ENCODE measurements at places on chromosomes 1 and 21.

DNA sequence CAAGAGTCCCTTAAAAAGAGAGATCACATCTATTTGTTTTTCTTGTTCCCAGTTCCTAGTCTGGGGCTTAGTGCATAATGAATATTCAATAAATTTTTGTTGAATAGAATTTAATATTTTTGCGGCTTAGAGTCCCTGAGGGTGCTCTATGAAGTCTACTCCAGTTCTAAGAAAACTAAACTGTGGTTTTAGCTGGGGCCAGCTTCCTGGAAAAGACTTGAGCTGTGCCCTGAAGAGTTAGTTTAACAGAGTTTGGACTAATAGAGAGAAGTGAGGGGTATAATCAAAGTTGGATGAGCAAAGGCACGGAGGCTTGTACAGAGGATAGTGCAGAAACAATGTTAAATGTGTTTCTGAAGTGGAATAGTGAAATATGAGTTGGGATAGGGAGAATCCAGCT lies 168.9 kb downstream of the FASLG start:
- H3K4me1 ChIP-seq = peaks cover 7% of the 10 kb centered on the region
- no peaks in the 10 kb centered on the region for H3K27me3 ChIP-seq
- DNase-seq = no peak
- H3K36me3 ChIP-seq = no peaks in the 10 kb centered on the region

DNA sequence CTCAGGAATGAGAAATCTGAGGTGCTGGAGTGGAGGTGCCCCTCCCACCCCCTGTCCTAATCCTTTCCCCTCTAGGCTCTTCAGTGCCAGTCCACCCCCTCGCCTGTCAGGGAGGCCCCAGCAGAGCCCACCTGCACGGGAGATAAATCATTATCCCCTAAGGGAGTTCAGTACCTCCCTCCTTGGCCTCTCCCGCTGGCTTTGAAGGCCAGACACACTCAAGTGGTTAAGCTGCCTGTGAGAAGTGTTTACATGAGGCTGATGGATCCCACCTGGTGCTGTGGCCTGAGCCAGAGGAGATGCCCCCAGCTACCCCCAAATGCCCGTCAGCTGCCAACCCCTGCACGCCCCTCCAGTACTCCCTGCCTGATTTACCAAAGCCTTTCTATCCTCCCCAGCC lies 3.7 kb downstream of the RSPO1 start:
- H3K4me1 ChIP-seq = peaks cover 16% of the 10 kb centered on the region
- no peak for DNase-seq
- no peak overlapping the region for H3K27ac ChIP-seq
- no peak overlapping the region for H3K4me3 ChIP-seq
- no peaks in the 10 kb centered on the region for H3K36me3 ChIP-seq

DNA sequence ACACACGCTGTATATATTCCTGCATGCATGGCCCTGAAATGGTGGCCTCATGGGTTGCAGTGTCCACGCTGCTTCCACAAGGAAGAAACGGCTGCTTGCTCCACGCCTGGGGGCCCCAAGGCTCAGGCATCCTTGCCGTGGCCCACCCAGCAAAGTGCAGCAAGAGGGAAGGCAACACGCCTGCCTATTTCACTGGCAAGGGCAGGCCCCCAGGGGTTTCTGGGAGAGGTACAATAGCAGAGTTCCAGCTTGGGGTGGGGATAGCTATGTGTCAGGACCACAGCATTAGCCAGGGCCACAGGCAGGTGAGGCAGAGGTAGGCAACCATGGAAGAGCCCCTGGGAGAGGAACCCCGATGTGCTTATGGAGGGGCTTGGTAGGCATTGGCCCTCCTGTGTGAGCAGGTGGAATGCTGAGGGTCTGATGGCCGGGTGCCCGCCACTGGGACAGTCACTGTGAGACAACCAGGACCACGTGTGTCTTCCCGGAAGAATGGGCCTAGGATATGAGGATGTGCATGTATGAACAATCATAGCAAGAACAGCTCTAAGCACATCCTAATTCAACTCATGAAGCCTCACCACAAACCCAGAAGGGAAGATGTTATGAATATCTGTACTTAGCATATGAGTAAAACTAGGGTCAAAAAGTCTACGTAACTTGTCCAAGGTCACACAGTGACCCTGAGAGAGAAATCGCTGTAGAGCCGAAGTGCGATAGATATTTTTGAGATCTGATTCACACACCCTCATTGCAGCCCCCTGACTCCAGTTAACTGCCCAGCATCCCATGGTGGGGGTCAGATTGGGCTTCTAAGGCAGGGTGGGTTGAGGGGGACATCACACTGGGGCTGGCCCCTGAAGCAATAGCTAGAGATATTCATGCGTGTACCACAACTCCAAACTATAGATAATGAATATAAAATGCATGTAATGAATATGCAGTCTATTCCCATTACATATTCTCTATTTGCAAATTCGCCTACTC lies 11.8 kb downstream of the TFF2 start:
- peaks cover 10% of the 10 kb centered on the region for H3K4me1 ChIP-seq
- DNase-seq = no peak
- H3K4me3 ChIP-seq = no peak overlapping the region
- H3K27me3 ChIP-seq = peaks cover 13% of the 10 kb centered on the region
- no peaks in the 10 kb centered on the region for H3K36me3 ChIP-seq

DNA sequence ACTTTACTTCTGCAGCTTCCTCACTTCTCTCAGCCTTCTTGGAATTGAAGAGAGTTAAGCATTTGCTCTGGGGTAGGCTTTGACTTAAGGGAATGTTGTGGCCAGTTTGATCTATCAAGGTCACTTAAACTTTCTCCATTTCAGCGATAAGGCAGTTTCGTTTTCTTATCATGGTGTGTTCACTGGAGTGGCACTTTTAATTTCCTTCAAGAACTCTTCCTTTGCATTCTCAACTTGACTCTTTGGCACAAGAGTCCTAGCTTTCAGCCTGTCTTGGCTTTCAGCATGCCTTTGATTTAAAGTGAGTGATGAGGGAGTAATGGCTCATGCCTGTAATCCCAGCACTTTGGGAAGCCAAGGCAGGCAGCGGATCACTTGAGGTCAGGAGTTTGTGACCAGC lies 38.7 kb downstream of the HS2ST1 start:
- no peak overlapping the region for H3K27ac ChIP-seq
- no peaks in the 10 kb centered on the region for H3K36me3 ChIP-seq
- H3K4me3 ChIP-seq = peak overlapping the region; percentile 55
- no peaks in the 10 kb centered on the region for H3K27me3 ChIP-seq
- peaks cover 22% of the 10 kb centered on the region for H3K4me1 ChIP-seq

DNA sequence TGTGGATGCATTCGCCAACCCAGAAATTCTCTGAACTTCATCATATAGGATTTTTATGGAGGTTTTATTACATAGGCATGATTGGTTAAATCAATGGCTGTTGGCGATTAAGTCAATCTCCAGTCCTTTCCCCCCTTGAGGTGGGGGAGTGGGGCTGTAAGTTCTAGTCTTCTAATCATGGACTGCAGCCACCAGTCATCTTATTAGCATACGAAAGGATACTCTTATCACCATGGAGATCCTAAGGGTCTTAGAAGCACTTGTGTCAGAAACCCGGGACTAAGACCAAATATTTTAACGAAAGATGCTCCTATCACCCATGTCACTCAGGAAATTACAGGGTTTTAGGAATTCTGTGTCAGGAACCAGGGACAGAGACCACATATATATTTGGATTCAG lies 36.3 kb downstream of the SDCCAG8 start:
- no peak overlapping the region for H3K27ac ChIP-seq
- peaks cover 27% of the 10 kb centered on the region for H3K4me1 ChIP-seq
- no peak for DNase-seq

DNA sequence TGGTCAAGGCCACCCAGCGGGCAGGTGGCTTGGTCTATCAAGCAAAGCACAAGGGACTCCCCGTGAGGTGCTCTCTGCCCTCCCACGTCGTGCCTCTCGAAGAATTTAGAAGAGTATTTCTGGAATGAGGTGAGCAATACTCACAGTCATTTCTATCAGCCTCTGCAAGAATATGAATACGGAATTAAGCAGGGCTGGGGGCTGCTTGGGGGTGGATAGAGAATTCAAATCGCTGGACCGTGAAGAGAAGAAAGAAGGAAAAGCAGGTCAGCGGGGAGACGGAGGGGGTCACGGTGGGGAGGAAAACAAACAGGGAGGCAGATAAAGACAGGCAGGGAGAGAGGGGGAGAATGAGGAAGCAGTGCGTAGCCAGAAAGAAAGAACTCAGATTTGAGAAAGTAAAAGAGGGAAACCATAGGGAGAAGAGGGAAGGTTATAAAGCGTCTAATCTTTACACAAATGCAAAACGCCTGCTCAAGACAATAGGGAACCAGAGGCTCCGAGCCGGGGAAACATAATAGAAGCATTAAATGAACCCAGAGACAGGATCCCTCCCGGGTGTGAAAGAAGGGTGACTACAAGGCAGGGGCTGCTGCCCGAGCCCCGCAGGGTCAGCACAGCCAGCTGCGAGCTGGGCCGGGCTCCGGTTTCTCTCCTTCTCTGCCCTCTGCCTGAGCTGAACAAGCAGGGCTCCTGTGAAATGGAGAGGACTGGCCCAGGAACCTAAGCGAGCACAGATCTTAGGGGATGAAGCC lies 2.1 kb upstream of the EDN2 start:
- H3K4me3 ChIP-seq = no peak overlapping the region
- H3K27ac ChIP-seq = no peak overlapping the region
- no peaks in the 10 kb centered on the region for H3K36me3 ChIP-seq
- peaks cover 28% of the 10 kb centered on the region for H3K27me3 ChIP-seq
- DNase-seq = no peak

DNA sequence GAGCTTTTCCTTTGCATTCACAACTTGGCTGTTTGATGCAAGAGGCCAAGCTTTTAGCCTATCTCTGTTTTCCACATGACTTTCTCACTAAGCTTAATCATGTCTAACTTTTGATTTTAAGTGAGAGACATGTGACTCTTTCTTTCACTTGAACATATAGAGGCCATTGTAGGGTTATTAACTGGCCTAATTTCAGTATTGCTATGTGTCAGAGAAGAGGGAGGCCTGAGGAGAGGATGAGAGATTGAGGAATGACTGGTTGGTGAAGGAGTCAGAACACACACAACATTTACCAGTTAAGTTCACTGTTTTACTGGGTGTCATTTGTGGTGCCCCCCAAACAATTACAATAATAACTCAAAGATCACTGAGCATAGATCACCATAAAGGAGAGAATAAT lies 193.5 kb downstream of the CYYR1 start:
- no peak overlapping the region for H3K4me3 ChIP-seq
- DNase-seq = no peak
- H3K27me3 ChIP-seq = no peaks in the 10 kb centered on the region
- no peak overlapping the region for H3K27ac ChIP-seq
- no peaks in the 10 kb centered on the region for H3K36me3 ChIP-seq

- H3K4me1 ChIP-seq = peaks cover 27% of the 10 kb centered on the region
- DNase-seq = no peak
- no peak overlapping the region for H3K27ac ChIP-seq
- H3K27me3 ChIP-seq = peaks cover 7% of the 10 kb centered on the region
- H3K4me3 ChIP-seq = no peak overlapping the region
These were observed 1.5 kb upstream of the SCP2 start for GRCh38 chr1:52925571-52926005.

GRCh38 chr1:101697072-101697471 lies 299.7 kb downstream of the OLFM3 start:
- H3K27ac ChIP-seq = no peak overlapping the region
- no peaks in the 10 kb centered on the region for H3K36me3 ChIP-seq
- H3K4me1 ChIP-seq = no peaks in the 10 kb centered on the region

DNA sequence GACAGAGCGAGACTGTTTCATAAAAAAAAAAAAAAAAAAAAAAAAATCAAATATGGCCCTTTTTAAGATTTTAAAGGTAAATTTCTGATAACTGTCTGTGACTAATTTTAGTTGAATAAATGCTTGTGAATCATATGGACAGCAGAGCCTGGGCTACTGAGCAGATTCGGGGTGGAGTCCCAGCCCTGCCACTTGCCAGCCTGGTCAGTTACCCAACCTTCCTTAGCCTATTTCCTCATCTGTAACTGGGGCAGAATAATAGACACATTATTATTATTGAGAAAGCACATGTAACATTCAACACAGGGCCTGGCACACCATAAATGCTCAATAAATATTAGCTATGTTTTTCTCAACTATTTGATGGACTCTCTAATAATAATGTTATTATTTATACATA lies 11.2 kb upstream of the H3-3A start:
- H3K36me3 ChIP-seq = peaks cover 30% of the 10 kb centered on the region
- no peak overlapping the region for H3K27ac ChIP-seq
- H3K4me1 ChIP-seq = no peaks in the 10 kb centered on the region

- no peaks in the 10 kb centered on the region for H3K4me1 ChIP-seq
- DNase-seq = no peak
- H3K27ac ChIP-seq = no peak overlapping the region
- no peak overlapping the region for H3K4me3 ChIP-seq
- no peaks in the 10 kb centered on the region for H3K27me3 ChIP-seq
These were observed 369.5 kb downstream of the SEC16B start for GRCh38 chr1:177600321-177600720.

DNA sequence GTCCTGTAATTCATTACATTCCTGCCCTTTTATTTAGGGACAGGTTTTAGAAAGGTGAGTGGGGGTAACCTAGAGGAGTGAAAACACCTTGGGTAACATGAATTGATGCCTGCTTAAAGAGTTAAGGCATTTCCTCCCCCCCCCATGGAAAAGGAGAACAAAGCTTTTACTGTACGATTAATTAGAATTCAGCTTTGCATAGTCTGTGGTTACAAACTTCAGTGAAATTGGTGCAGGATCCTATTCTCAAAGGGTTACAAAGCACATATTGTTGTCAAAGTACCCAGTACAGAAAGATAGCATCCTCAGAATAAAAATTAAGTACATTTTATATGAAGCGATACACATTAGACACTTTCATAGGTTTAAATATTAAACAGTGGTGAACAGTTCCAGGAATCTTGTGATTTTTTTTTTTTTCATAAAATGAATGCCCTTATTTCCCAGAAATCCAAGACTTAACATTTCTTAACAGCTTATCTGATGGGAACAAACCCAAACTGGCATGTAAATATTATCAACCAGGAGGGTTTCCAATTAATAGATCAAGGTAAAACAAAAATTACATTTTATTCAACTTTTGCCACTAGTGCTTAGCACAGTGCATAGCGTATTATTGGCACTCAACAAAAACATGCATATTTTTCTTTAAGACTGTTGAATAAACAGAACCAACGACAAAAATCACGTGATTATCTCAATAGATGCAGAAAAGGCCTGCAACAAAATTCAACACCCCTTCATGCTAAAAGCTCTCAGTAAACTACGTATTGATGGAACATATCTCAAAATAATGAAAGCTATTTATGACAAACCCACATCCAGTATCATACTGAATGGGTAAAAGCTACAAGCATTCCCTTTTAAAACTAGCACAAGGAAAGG lies 172.7 kb downstream of the PDE4B start:
- no peaks in the 10 kb centered on the region for H3K27me3 ChIP-seq
- no peaks in the 10 kb centered on the region for H3K36me3 ChIP-seq
- no peak overlapping the region for H3K27ac ChIP-seq
- H3K4me3 ChIP-seq = no peak overlapping the region
- H3K4me1 ChIP-seq = no peaks in the 10 kb centered on the region

- no peak for DNase-seq
- H3K27ac ChIP-seq = no peak overlapping the region
- H3K4me3 ChIP-seq = no peak overlapping the region
- no peaks in the 10 kb centered on the region for H3K36me3 ChIP-seq
- no peaks in the 10 kb centered on the region for H3K4me1 ChIP-seq
- peaks cover 19% of the 10 kb centered on the region for H3K27me3 ChIP-seq
These were observed 4.6 kb upstream of the C1orf87 start for GRCh38 chr1:60078182-60078581.

- H3K36me3 ChIP-seq = no peaks in the 10 kb centered on the region
- H3K27me3 ChIP-seq = no peaks in the 10 kb centered on the region
- no peaks in the 10 kb centered on the region for H3K4me1 ChIP-seq
- H3K4me3 ChIP-seq = no peak overlapping the region
- no peak overlapping the region for H3K27ac ChIP-seq
These were observed 163.5 kb downstream of the NFIA start for GRCh38 chr1:61245696-61246400.
